ENCODE measurements at places on chromosomes 1 and 21. TPM values are rescaled to one million over a fixed set of nuclear protein-coding genes. Genes with fewer than 3 reads are reported as not detected.

DNA sequence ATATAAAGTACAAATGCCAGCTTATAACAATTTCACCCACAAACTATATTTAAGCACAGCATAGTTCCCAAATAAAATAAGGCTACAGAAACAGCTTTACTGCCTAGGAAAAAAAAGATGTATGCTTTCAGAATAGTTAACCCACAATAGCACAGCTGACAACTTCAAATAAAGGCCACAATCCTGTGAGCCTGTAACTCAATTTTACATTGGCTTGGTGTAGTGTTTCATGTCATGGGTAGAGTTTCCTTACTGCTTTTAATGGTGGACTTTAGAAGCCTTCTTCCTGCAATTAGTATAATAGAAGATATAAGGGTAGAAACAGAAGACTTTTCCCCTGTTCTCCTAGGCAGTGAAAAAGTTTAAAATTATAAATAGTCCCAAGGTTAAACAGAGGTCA, 44.3 kb upstream of the ZC3H11B start:
- DNase-seq = peak; percentile 18

DNA sequence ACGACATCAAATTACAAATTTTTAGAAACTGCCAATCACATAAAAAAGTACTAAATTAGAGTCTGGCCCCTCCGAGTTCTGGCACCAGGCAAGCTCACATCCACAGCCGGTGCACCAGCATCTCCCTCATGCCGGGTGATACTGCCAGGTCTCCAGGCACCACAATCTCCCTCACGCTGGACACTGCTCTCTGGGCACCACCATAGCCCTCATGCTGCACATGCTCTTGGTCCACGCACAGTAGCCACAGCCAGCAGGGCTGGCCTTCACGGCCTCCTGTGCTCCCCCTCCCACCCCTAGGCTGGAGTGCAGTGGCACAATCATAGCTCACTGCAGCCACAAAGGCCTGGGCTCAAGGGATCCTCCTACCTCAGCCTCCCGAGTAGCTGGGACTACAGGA, 65.5 kb downstream of the AKT3 start:
- no peak for DNase-seq

DNA sequence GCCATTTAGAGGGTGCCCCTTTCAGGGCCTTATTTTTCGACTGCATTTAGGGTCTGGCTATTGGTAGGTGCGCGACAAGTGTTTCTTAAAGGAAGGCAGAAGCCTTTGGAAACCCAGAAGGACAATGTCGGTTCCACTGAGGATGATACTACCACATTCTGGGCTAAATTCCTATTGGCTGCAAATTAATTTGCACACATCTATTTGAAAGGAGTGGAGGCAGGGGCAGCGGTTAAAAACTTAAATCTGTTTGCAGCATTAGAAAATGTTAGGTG, 1.1 kb downstream of the PATJ start:
- no peak for DNase-seq

GRCh38 chr21:29296446-29296845, 2.3 kb upstream of the BACH1 start:
- DNase-seq = no peak

DNA sequence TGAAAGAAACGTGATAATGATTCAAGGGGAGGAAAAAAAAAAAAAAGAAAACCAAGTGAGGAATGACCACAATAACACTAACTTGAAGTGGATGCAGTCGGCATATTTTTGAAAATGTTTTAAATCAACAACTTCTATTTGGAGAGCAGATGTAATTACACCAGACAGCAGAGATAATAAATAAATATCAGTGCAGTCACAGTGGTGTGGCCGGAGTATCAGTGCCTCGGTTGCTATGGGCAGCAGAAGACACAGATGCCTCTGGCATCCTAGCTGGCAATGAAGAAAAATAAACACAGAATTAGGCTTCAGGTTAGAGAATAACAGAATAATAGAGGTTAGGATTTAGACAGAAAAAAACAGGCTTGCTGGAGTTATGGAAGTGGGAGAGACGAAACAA, 888.3 kb downstream of the LTN1 start:
- DNase-seq = no peak

The GBP6 gene
- polyA plus RNA-seq = not detected

The SLC1A7 gene
- 0.10 TPM for polyA plus RNA-seq

The KRTAP20-2 gene
- polyA plus RNA-seq = not detected

The CLCA2 gene
- 0.07 TPM for polyA plus RNA-seq

The MTF2 gene
- 42.2 TPM for polyA plus RNA-seq

The DCST1 gene
- 0.12 TPM for polyA plus RNA-seq

Measured in renal cortex interstitium (tissue), 15 donors.